Stimulated activated CD4-positive, alpha-beta T cell treated with anti-CD3 and anti-CD28 coated beads, Interleukin-15, amount 100 ng/mL, for 24 hours (primary cell): ENCODE measurements at places on chromosomes 1 and 21.
A peak's percentile ranks its signal among the peaks of the same experiment; 100 is the strongest.

DNA sequence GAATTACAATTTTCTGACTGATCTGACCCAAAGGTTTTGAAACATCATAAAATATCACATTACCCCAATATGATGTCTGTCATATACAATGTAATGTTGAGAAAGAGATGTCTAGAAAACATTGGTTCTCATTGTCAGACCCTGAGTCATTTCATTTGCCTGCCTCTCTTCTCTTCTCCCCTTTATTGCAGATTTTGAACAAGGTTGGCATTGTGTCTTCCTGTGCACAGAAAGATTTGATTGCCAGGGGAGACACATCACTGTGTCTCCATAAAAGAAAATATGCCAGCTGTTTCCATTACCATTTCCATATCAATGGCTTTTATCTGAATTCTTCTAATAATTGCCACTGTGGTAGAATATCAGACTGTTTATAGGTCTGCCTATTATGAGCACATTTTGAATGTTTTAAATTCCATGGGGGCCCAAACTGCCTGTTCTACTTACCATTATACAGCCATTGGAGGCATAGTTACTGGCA lies 65.6 kb downstream of the IFI44 start:
- DNase-seq = no peak

DNA sequence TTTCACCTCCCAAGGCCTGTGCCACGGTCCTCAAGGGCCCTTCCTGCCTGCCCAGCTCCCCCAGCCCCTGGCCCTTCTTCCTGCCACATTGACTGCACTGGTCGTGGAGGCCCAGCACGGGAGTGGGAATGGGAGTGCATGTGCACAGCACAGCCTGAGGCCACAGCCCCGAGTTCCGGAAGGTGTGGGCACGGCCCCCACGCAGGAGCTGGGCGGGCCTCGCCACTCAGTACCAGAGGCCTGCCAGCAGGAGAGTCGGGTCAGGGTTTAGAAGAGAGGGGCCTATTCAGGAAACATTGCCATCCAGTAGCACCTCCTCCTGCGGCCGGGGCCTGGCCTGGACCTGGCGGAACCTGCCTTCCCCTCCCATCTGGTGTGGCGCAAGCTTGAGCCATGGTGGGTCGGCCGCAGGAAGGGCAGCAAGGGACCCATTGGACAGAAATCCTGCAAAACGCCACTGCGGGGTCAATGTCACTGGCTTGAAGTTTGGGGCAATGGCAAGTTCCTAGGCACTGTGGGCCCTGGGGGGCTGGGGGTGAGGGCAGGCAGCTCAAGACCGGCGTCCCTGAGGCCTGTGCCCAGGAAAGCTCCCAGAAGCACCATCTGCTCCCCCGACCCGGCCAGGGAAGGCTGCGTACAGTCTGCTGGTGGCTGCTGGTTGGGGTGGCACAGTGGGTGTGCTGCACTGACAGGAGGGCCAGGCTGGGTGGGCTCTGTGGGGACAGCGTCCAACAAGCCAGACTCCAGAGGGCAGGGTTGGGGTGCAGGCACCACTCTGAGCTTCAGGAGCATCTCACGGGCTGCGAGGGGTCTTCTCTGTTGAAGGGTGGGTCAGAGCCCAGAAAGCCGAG lies 1.8 kb upstream of the TMEM52 start:
- DNase-seq = no peak

GRCh38 chr1:172581779-172582178 lies 48.8 kb downstream of the SUCO start:
- DNase-seq = no peak

DNA sequence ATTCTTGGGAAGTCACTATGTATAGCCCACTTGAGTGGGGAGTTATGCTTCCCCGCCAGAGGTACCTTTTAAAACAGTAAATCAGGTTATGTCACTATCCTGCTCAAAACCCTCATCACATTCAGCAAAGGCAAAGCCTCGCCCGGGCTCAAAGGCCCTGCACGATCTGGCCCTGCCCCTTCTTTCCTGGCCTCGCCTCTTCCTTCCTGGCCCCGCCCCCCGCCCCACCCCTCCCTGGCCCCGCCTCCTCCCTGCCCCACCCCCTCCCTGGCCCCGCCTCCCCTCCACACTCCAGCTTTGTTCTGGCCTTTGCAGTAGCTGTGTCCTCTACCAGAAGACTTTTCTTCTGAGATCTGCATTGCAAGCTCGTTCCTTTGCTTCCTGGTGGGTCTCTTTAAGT lies 6.6 kb downstream of the LDLRAD2 start:
- DNase-seq = peak; percentile 49

- peak; percentile 44 for DNase-seq
Observed at GRCh38 chr1:40877698-40878097, 15.5 kb upstream of the CITED4 start.
